ENCODE measurements at places on chromosomes 2 and 18. TPM values are rescaled to one million over a fixed set of nuclear protein-coding genes. Genes with fewer than 3 reads are reported as not detected.

The FZD7 gene
- 10.2 TPM for total RNA-seq

The LCT gene
- 0.19 TPM for total RNA-seq

- no peaks in the 10 kb centered on the region for H3K27me3 ChIP-seq
- no peak overlapping the region for H3K4me3 ChIP-seq
- H3K36me3 ChIP-seq = no peaks in the 10 kb centered on the region
- DNase-seq = no peak
- no peaks in the 10 kb centered on the region for H3K4me1 ChIP-seq
Measured at GRCh38 chr18:73355121-73355520, 487.3 kb upstream of the NETO1 start.

DNA sequence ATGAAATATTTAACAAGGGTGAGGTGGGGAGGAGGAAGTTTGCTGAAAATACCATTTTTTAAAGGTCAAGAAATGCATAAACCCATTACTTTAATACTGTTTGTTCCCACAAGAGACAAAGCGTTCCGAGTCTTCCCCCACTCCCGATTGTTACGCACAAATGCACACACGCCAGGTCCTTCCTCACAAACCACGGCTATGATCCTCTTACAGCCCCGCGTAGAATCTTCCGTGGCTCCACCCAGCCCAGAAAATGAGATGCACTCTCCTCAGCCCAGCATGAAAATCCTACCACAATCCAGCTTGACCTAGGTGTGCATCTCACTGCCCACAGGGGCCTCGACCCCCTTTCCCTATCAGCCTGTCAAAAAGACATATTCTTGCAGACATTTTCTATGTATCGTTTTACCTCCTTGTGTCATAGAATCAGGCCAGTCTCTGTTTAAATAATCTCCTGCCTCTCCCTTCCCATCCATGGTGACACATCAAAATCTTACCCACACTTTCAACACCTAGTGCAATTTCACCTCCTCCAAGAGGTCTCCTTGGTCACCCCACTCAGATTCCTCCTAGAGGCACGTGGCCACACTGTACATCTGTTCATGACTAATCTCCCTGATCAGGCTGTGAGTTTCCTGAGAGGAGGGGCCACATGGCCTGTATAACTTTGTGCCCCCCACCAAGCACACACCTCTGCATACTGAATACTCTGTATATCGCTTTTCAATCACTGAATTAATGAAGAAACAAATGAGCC, 491.0 kb upstream of the KLHL29 start:
- H3K4me3 ChIP-seq = no peak overlapping the region
- no peaks in the 10 kb centered on the region for H3K27me3 ChIP-seq
- no peaks in the 10 kb centered on the region for H3K4me1 ChIP-seq
- no peak overlapping the region for H3K27ac ChIP-seq

GRCh38 chr2:236215761-236216333, 47.7 kb upstream of the GBX2 start:
- H3K36me3 ChIP-seq = no peaks in the 10 kb centered on the region
- no peak overlapping the region for H3K27ac ChIP-seq
- no peak for DNase-seq
- H3K4me1 ChIP-seq = no peaks in the 10 kb centered on the region
- H3K4me3 ChIP-seq = no peak overlapping the region
- H3K27me3 ChIP-seq = no peaks in the 10 kb centered on the region

DNA sequence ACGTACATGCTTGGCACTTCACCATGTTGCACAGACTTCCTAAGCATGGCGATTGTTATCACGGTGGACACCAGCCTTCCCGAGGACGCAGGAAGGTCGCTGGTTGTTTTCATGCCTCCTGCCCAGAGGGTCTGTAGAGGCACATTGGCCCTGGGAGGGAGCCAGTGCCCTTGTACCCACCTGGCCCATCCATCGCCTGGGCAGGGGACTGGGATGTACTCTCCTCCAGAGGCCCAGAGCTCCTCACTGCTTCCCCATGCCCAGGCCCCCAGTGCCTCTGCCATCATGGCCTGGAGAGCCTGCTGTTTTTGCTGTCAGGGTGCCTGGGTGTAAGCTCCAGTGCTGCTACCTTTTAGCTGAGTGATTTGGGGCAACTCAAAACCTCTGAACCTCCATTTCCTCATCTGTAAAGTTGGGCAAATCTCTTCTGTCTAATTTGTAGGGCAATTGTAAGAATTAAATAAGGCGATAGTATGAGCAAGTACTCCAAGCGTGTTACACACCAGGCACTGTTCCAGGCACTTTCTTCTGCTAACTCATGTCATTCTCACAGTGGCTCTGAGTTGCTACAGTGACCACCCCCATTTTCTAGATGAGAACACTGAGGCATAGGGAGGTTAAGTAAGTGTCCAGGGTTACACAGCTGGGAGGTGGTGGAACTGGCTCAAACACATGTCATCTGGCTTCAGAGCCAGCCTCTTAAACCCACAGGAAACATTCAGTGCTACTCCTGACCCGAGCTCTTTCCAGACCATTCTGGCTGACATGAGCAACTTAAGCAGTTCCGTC, 45.3 kb downstream of the GREB1 start:
- H3K4me1 ChIP-seq = no peaks in the 10 kb centered on the region
- H3K36me3 ChIP-seq = no peaks in the 10 kb centered on the region
- no peaks in the 10 kb centered on the region for H3K27me3 ChIP-seq
- H3K27ac ChIP-seq = no peak overlapping the region

- H3K27me3 ChIP-seq = no peaks in the 10 kb centered on the region
- H3K27ac ChIP-seq = no peak overlapping the region
- no peaks in the 10 kb centered on the region for H3K4me1 ChIP-seq
- peak; percentile 81 for DNase-seq
Measured at GRCh38 chr2:69375494-69376353, 11.3 kb downstream of the GFPT1 start.

GRCh38 chr2:233711312-233712008, 1.2 kb upstream of the UGT1A5 start:
- DNase-seq = peak; percentile 84
- no peaks in the 10 kb centered on the region for H3K4me1 ChIP-seq
- H3K27me3 ChIP-seq = no peaks in the 10 kb centered on the region
- no peaks in the 10 kb centered on the region for H3K36me3 ChIP-seq
- no peak overlapping the region for H3K27ac ChIP-seq

GRCh38 chr2:112765251-112765650, 842 bp upstream of the CKAP2L start:
- H3K4me1 ChIP-seq = peaks cover 30% of the 10 kb centered on the region
- peak overlapping the region; percentile 64 for H3K27ac ChIP-seq
- H3K4me3 ChIP-seq = peak overlapping the region; percentile 80
- H3K36me3 ChIP-seq = peaks cover 5% of the 10 kb centered on the region
- H3K27me3 ChIP-seq = no peaks in the 10 kb centered on the region
- DNase-seq = peak; percentile 59

Data from Karpas-422 (cell line).